Activated effector memory CD4-positive, alpha-beta T cell treated with anti-CD3 and anti-CD28 coated beads, Interleukin-2, amount 50 U/mL, for 16 hours (primary cell): ENCODE measurements at places on chromosomes 11 and 22.

GRCh38 chr11:128346804-128347203 is 240.6 kb downstream of the ETS1 start:
- DNase-seq, result peak; percentile 74

DNA sequence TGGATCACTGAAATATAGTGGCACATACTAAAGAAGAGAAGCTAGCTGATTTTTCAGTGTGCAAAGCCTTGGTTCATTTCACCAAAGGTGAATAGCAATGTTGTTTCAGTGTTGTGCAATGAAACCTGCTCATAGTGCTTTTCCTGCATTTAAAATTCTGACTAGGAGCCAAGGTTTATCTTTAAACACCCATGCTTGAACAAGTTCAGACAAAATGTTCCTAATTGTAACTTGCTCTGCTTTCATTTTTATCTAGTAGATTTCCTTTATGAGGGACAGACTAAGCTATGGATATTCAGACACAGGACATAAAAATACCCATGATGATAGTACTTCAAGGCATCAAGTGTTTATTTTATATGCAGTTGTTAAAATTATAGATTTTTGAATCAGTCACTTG is 47.7 kb downstream of the BBOX1 start:
- DNase-seq, result no peak

- no peak for DNase-seq
These were observed 12.8 kb downstream of the ALG12 start for GRCh38 chr22:49905465-49905864.

GRCh38 chr11:73186294-73186850 is 31.7 kb upstream of the P2RY2 start:
- DNase-seq, result peak; percentile 53

DNA sequence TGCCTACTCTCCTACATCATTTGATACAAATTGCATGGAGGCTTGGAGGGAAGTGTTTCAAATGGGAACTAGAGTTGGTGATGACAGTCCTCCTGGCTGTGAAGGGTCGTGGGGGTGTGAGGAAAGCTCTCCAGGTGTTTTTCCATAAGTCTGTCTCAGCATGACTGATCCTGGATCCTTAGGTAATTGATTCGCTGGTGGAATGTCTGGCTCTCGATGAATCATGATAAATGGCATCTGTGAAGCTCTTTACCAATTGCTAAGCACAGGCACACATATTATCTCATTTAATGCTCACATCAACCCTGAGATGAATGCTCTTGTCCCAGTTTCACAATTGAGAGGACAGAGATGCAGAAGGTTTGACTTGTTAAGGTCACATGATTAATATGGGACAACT is 107.5 kb downstream of the PKNOX2 start:
- no peak for DNase-seq

- DNase-seq, result no peak
These were observed 187.6 kb downstream of the TENM4 start for GRCh38 chr11:79253280-79253679.

GRCh38 chr11:61549662-61550568 is 31.0 kb downstream of the SYT7 start:
- no peak for DNase-seq

- DNase-seq, result peak; percentile 66
These were observed 415.1 kb downstream of the SOX6 start for GRCh38 chr11:15941206-15941770.

GRCh38 chr11:64178203-64178602 is 7.8 kb upstream of the STIP1 start:
- no peak for DNase-seq

GRCh38 chr11:15114501-15115475 is at the start of gene INSC:
Gene INSC (plus strand): TSS chr11:15114923. CDS start chr11:15149175, 34,252 bp downstream.
- no peak for DNase-seq

- DNase-seq, result no peak
These were observed 41.0 kb downstream of the TIMP3 start for GRCh38 chr22:32842486-32842885.

DNA sequence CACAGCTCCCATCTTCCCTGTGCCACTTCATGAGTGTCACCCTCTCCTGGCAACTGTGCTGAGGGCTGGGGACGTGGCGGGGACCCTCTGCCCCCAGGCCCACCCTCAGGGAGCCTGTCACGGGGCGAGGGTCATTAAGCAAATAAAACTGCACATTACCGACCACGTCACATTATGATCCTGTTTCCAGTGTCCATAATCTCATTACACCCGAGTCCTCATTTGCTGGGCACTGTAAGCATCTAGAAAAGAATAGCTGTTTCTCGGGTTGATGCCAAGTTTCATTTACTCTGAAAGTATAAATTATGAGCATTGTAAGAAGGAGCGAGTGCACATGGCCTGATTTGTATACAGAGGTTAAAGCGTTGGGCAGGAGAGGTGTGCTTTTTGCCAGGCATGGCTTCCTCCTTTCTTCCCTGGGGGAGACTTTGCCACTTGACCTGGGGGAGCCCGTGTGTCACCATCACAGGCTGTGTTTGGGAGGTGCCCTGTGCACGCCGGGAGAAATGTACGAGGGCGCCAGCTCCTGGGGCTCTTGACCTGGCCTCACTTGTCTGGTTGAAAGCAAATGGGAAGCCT is 50.5 kb downstream of the LRP5 start:
- DNase-seq, result no peak

DNA sequence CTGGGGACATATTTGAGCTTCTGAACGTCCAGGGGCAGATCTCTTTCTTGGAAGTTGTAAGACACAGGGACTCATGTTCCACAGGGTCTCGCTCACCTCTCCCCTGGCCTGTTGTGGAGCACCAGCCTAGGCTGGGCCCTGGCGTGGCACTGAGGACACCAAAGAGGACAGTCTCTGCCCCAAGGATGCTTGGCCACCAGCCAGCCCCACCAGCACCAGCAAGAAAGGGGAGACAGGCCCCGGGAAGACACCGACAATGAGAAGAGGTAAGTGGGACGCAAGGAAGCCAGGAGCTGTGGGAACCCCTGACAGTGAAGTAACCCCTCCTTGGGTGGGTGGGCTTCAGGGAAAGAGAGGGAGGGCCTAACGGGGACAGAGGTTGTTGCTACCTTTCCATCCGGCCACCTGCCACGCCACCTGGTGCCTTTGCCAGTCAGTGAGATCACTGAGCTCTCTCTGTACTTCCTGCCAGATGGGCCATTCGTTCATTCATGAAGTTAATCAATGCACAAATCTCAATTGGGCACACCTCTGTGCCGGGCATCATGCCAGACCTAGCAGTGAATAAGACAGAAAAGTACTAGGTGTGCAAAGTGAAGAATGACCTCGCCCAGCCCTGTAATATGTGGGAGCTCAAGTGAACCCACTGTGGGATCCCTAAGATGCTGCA is 11.1 kb downstream of the APOL5 start:
- DNase-seq, result no peak

DNA sequence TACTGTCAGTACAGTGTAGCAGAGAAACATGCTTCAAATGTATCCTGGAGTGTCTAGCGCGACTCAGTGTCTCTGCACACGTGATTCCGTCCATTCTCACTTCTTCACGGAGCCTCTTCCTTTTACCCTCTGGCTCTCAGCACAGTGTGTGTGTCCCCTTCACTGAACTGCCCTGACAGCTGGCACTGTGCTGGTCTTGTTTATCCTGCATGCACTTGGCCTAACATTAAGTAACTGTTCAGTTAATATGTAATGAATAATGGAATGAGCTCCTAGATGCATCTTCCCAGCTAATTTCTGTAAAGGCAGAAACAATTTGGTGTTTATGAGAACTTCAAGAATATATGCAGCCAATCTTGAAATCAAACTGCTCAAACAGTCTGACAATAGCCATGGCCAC is 44.4 kb downstream of the KMT5B start:
- DNase-seq, result no peak

- no peak for DNase-seq
These were observed 28.1 kb downstream of the ALKBH3 start for GRCh38 chr11:43908683-43909082.

DNA sequence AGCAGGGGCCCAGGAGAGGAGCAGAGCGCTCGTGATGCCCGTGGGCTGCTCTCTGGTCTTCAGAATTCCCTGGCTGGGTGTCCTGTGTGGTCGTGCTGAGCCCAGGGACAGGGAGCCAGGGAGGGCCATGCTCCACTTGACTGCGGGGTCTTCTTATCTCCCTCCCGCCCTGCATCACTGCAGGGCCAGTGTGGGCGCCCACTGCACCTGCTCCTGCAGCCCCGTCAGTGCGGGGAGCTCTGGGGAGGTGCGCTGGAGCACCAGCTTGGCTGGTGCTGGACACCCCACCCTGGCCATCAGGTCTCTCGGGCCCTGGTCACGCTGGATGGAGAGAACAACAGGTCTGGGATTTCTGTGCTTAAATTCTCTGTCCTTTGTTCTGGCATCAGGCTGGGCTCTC is 31.8 kb downstream of the B3GAT1 start:
- no peak for DNase-seq

GRCh38 chr11:19012636-19013035 is 47.9 kb downstream of the MRGPRX2 start:
- DNase-seq, result no peak

GRCh38 chr11:43920598-43921419 is 21.6 kb upstream of the C11orf96 start:
- no peak for DNase-seq

DNA sequence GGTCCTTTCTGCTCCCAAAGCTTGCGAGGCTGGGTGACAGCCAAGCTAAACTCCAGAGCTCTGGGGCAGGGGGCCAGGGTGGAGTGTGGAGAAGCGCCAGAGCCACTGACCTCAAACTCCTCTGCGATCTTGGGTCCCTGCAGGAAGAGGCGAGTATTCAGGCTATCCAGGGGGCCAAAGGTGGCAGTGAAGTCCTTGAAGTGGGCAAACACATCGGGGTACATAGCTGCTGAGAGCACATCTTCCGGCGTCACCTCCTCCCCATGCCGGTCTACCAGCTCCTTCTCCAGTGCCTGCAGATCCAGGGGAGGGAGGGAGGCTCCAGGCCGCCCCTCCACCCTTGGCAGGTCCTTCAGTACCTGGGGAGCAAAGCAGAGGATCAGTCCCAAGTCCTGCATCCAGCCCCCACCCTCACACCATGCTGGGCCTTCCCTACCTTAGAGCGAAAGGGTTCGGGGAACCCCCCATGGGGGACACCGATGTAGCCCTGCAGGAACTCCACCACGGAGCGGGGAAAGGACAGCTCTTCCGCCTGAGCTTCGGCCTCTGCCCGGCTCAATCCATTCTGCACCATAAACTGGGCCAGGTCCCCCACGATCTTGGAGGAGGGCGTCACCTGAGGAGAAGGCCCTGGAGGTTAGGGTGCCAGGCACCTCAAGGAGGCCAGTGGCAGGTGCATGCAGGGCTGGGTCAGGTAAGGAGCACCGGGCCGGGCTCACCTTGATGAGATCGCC is 6.4 kb downstream of the RCE1 start:
- DNase-seq, result peak; percentile 48

GRCh38 chr22:42855211-42855610 is 1.9 kb downstream of the ARFGAP3 start:
- DNase-seq, result no peak

- no peak for DNase-seq
These were observed 131.2 kb downstream of the BUD13 start for GRCh38 chr11:116641561-116642045.

- DNase-seq, result no peak
These were observed 89.2 kb upstream of the NCAM1 start for GRCh38 chr11:112871909-112872500.

- no peak for DNase-seq
These were observed 326.2 kb downstream of the TBC1D22A start for GRCh38 chr22:47088480-47089158.

DNA sequence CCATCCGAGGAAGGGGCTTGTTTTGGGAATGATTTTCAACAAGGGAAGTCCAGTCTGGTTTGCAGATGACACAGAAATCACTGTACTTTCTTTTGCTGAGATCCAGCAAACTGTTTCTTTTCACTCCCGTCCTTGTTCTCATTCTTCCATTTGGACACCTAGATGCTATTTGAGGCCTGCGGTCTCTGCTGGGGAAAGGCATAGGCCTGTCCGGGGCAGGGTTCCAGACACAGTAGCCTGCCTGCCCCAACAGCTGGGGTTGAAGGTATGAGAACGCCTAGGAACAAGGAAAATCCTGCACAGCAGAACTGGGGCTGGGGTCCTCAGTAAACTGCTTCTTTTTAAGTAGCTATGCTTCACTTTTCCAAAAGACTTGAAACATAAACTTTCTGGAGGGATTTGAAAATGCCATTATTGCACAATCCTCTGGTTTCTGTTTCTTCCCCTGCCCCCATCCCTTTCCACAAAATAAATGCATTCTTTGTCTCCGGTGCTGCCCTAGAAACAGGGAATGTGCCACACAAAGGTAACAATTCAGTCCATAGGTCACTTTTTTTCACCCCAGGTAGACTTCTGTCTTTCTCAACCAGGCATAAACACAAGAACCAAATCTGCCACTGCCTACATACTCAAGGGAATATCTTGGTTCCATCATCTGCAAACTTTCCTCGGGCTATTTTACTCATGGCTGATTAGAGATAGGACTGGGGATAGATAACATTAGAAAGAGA is 174.8 kb upstream of the MTMR2 start:
- DNase-seq, result no peak

- DNase-seq, result no peak
These were observed 63.6 kb downstream of the FDX1 start for GRCh38 chr11:110493346-110493745.

DNA sequence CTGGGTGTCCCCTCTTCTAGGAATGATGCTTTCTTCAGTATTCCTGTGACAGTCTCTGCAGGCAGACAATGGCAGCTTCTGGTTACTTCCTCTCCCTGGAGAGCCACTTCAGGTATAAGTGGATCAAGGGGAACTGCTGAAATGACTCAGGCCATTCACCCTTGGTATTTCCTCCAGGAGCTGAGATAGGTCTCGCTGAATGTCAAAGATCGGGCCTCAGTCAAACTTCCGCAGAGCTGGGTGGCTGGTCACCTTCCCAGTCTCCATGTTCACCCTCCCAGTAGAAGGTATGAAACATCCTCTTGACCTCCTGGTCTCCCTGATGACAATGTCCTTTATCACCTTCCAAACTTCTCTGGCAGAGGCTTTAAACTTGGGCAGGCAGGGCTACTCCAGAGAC is 1.8 kb upstream of the ANKK1 start:
- DNase-seq, result no peak

- DNase-seq, result peak; percentile 80
These were observed 46.2 kb downstream of the IGF2 start for GRCh38 chr11:2092956-2093412.

DNA sequence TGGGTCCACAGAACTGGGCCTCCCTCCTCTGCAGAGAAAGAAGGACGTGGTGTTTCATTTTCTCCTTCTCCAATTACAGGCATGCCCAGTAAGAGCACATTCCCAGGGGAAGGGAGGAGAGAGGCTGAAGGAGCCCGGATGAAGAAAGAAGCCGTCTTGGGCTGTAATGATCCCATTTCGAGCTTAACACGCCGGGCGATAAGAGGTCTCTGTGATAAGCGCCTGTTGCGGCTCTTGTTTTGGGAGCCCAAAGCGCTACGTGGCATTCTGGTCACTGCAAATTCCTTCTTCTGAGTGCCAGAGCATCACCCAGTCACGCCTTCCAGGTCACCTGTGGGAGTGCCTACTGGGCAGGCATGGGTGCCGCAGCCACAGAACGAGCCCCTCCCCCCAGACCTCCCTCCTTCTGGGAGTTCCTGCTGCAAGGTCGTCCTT is 57.5 kb downstream of the ANO1 start:
- no peak for DNase-seq

DNA sequence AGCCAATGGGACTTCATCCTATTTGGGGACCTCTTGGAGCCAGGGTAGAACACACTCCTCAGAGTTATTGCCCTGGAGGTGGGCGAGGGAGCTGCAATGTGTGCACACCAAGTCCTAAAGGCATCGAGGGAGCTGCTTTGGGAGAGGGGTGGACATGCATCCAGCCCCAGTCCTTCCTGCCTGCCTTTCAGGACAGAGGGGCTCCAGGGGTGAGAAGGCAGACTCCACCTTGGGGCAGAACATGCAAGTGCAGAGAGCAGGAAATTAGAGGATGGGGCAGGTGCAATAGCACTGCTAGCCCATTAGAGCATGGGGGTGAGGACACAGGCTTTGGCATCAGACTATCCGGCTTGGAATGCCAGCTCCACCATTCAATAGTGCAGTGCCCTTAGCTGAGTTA is 288.5 kb downstream of the OPCML start:
- no peak for DNase-seq
